ENCODE measurements at places on chromosomes 2 and 18.

DNA sequence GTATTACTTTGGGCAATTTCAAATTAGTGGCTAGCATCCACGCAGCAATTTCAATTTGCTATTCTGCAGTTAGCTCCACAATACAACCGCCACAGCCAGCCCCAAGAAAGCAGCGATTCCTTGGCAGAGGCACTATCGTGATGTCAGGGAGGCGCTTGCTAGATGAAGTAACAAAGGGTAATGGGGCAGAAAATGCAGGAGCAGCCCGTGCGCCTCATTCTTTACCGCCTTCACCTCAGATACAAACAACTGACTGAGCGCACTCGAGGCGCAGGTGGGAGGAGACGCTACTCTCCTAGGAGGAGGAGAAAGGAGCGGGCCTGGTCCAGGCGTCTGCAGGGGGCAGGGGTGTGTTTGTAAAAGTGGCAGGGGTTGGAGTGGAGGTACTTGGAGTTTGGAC, 76.9 kb upstream of the ASB18 start:
- DNase-seq, result no peak

DNA sequence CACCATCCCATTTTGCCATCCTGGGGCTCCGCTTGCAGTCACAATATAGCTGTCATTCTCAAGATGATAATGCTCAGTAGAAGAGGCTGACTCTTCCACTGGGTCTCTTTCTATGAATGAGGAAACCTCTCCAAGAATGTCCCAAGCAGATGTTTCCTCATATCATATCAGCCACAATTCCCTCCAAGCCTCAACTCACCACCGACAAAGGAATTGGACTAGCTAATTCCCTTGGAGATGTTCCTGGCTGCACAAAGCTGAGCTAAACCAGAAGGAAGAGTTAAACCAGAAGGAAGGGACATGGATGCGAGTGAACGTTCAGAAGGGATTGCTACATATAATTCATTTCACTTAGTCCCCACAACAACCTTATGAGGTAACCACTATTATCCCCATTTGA, 65.0 kb upstream of the NPAS2 start:
- DNase-seq, result no peak

DNA sequence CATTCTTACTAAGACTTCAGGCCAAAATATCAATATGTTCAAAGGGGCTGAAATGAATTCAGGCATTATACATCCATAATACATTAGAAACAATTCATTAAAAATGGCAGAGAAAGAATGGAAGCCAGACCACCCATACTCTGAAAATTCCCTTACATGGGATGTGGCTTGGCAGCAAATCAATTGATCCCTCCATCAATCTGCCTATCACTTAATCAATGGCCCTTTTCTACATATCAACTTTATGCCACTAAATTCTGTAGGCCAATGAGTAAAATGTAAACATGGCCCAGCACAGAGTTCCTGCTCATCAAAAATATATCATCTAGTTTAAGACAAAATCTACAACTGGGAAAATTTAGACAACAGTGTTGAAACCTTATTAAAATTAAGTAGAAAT, 41.8 kb upstream of the SLC14A2 start:
- DNase-seq, result no peak

- DNase-seq, result no peak
These were observed 202.6 kb downstream of the TGIF1 start for GRCh38 chr18:3652380-3653262.
